HepG2 (cell line): ENCODE measurements at places on chromosomes 4 and X. TPM values are rescaled to one million over a fixed set of nuclear protein-coding genes. Genes with fewer than 3 reads are reported as not detected.
A peak's percentile ranks its signal among the peaks of the same experiment; 100 is the strongest.

Gene SOD3
- not detected in 2 replicates for total RNA-seq

- peak; percentile 4 for DNase-seq
- no peak overlapping the region for H3K27ac ChIP-seq
- peaks cover 9% of the 10 kb centered on the region; the same call in 2 of the 3 replicates for H3K36me3 ChIP-seq
- H3K4me1 ChIP-seq: peaks cover 13% of the 10 kb centered on the region
Measured at GRCh38 chr4:127809173-127809800, 27.2 kb downstream of the HSPA4L start.

- no peak overlapping the region for H3K27ac ChIP-seq
- H3K4me1 ChIP-seq: no peaks in the 10 kb centered on the region
- no peaks in the 10 kb centered on the region for H3K27me3 ChIP-seq
- H3K36me3 ChIP-seq: no peaks in the 10 kb centered on the region
Measured at GRCh38 chrX:13638826-13639225, 14.1 kb upstream of the TCEANC start.

Gene VCX
- not detected in 2 replicates for total RNA-seq

- no peak overlapping the region for H3K4me3 ChIP-seq
- no peak overlapping the region for H3K27ac ChIP-seq
- H3K4me1 ChIP-seq: no peaks in the 10 kb centered on the region
Measured at GRCh38 chr4:47374477-47374876, 89.0 kb downstream of the COMMD8 start.

Gene ADH1C
- not detected in 2 replicates for total RNA-seq

DNA sequence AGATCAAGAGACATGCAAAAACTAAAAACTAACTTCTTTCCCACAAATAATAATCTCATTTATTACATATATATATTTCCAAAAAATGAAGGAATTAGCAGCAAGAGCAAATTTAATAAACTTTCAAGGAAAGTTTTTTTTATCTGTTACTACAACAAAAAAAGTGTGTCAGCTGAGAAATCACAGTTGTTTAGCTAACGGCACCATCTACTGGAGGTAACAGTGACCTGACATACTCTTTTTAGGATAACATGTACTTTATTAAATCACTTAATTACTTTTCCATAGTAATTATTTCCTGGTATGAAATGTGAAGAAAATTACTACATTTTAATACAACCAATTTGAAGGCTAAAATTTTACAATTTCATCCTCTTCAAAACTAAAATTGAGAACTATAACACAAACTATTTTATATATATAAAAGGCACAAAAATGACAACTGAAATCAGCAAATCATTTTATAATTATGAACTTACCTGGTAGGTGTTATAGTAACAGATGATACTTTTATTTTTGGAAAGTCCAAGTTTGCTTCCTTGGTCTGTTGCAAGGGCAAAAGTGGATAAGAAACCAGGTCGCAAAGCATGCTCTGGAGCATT lies 9.1 kb downstream of the LAMTOR3 start:
- H3K36me3 ChIP-seq: peaks cover 34% of the 10 kb centered on the region
- no peak overlapping the region for H3K4me3 ChIP-seq
- no peaks in the 10 kb centered on the region for H3K27me3 ChIP-seq
- no peaks in the 10 kb centered on the region for H3K4me1 ChIP-seq
- no peak overlapping the region for H3K27ac ChIP-seq
- peak; percentile 21 for DNase-seq

GRCh38 chr4:87316961-87317360 lies 5.7 kb downstream of the HSD17B13 start:
- H3K27me3 ChIP-seq: no peaks in the 10 kb centered on the region; the same call in 1 of the 2 replicates
- no peak for DNase-seq
- no peak overlapping the region for H3K27ac ChIP-seq
- H3K4me3 ChIP-seq: no peak overlapping the region
- no peaks in the 10 kb centered on the region for H3K4me1 ChIP-seq

Gene ETDA
- not detected in 2 replicates for total RNA-seq
